DMS53 (cell line): ENCODE measurements at places on chromosomes 12 and 14.

- DNase-seq, result no peak
These were observed 281.8 kb downstream of the EGLN3 start for GRCh38 chr14:33669111-33669510.

GRCh38 chr12:47881826-47882427, 22.9 kb downstream of the VDR start:
- DNase-seq, result no peak

DNA sequence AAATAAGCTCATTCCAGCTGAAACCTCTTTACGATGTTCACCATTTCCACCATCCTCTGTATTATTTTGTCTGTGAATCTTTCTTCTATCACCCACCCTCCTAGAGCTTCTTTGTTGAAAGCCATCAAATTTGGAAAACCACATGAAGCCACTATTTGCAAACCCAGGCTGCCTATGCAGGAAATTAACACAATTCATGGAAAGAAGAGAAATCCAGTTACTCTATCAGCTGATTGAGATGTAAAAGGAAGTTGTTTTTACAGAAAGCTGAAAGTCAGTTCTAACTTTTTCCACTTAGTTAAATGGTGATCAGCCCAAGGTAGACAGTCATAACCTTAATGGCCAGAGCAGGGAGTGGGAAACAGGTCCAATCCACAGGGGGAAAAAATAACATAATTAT, 6.6 kb downstream of the RHOJ start:
- DNase-seq, result no peak

DNA sequence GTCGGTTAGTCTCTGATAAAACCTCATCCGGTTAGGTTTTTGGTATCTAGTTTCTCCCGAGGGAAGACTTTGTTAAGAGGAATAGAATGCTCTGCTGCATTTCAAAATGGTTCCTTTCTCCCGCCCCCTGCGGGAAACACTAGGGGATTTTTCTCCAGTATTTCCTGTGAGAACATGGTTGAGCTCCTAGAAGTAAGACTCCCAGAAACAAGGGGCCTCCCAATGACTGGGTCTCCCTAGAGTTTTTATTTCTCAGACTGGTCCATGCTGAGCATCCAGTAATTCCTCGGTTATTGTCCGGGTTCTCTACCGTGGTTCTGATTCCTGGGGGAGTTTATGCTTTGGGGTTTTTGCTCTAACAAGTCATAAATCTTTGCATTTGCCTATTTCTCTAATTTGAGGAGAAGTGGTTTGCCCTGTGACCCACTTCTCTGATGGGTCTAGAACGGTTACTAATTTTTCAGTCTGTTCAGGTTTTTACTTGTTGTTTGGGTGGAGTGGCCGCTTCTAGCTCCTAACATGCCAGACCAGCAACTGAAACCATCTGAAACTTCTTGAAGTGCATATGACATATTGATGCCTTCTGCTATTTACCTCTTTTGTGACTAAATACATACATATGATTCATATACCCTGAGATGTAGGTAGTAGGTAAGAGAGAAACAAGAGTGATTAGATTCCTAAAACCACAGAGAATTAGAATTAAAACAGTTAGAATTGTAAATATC, 25.1 kb downstream of the TESPA1 start:
- DNase-seq, result no peak

DNA sequence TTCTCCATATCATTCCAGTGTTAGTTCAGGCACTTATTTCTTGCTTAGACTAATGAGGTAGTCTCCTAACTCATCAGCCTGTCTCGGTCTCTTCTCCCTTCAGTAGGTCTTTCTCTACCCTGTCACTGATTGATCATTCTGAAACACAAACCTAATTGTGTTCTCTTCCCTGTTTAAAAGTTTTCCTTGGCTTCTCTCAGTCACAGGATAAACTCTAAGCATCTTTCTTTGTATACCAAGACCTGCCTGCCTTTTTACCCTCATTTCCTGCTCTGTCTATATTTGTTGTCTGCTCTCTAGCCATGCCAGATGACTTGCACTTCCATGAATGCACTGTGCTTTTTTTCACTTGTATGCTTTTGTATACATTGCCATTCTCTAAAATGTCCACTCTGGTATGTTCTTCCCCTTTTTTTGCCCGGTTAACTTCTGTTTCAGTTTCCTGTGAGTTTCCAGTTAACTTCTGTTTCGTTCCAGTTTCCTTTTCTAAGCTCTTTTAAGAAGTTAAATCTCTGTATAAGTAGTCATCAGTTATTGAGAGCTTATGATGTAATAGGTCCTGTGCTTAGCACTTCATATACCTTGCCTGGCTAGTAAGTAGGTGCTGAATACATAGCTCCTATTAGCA, 12.8 kb downstream of the DIP2B start:
- DNase-seq, result peak; percentile 68

DNA sequence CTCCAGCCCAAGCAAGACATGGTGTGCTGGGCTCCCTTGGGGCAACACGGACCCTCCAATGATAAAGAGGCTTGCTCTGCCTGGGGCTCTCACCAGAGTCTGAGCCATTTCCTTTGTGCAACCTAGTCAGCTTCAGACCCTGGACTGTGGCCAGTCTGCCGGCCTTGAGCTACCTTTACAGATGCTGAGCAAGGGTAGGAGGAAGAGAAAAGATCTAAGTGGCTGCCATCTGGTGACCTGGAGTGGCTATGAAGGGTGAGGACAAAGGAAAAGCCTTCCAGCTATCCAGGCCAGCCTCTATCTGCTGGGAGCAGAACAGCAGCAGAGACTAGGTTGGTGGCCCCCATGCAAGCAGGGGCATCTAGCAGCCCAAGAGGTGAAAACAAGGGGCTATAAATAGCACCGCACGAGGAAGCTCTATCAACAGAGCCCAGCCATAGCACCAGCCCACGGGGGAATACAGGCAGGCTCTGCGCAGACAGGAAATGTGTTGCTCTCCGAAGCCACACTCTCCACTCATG, 230.1 kb downstream of the FOXN3 start:
- DNase-seq, result peak; percentile 54

DNA sequence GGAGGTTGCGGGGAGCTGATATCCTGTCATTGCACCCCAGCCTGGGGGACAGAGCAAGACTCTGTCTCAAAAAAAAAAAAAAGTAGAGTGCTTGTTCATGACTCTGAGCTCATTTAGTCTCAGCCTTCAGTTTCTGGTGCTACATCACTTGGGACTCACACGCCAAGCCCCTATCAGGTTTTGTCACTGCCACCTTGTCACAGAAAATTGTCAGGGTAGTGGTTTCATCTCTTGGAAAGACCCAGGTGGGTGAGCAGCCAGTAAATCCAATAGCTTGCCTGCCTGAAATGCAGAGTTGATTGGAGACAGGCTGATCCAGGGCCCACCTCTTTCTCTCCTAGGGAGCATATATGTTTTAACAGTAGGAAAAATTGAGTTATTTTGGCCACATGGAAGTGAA, 113.0 kb downstream of the FGD4 start:
- no peak for DNase-seq

DNA sequence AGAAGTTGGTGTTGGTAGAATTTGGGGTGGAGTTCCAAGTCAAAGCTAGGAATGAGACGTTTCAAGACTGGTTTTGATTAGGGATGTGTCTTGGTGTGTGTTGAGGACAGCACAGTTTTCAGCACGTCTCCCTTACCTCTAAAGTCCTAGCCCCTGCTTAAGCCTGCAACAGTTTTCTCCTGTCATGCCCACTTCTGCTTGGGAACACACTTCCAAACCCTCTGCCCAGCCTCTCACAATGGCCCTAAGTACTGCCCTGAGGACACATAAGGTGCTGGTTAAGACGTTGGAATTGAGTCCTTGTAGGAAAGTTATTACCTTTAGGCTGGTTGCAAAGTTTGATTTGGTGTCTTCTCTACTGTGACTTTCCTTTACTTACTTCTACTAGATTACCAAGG, 710 bp upstream of the BMAL2 start:
- DNase-seq, result no peak

GRCh38 chr12:124636138-124636978, 68.9 kb upstream of the NCOR2 start:
- no peak for DNase-seq
